SJSA1 (cell line): ENCODE measurements at places on chromosomes 1 and 21.

GRCh38 chr1:197808880-197809279 is 33.6 kb upstream of the DENND1B start:
- no peak for DNase-seq

DNA sequence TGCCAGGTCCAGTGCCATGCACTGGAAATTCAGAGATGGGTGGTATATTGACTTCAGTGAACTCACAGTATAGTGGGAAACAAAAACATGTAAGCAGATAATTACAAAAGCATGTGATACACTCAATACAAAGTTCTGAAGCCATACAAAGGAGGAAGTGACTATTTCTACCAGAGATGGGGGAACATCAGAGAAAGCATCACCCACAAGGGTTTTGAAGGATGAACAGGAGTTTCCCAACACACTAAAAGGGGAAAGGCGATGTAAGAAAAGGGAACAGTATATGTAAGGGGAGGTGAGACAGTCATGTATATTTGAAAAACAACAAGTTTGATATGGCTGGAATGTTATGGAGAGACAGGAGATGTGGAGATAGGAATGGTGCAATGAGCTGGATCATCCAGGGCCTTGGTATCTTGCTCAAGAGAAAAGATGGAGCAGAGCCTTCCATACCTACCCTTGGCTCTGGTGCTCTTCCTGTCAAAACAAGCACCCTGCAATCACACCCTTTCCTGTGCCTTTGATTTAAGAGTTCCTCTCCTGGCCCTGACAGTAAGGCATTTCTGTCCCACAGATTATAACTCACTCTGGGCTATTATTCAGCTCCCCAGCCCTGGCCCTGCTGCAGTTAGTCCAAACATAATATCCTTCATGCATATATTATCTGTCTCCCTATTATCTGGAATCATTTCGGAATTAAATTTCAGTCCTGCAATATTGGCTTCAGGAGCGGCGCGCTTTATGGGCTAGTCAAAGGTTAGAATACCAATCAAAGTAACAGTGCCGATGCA is 60.5 kb downstream of the DMAP1 start:
- DNase-seq = no peak

- no peak for DNase-seq
These were observed 347.4 kb upstream of the B3GALT2 start for GRCh38 chr1:193533853-193534252.

GRCh38 chr1:246583056-246583440 is 16.8 kb downstream of the CNST start:
- peak; percentile 42 for DNase-seq

DNA sequence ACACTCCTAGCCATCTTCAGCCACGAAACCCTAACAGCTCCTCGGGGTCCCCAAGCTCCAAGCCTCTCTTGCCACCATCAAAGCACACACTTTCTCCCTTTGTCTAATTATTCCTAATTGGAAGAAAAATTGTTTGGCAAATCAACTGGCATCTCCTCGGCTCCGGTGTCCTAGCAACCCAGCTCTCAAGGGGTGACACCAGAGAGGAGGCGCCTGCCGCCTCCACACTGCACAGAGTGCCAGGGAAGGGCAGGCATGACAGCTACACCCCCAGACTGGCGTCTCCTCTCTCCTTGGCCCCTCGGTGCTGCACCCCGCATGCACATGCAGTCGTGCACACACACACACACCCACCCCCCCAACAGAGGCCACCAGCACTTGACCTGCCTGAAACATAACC is 18.2 kb upstream of the GJB5 start:
- no peak for DNase-seq

- DNase-seq = no peak
These were observed 2.8 kb upstream of the HPCA start for GRCh38 chr1:32883338-32884031.

GRCh38 chr1:20282533-20282932 is 8.1 kb upstream of the VWA5B1 start:
- DNase-seq = no peak

GRCh38 chr1:238264951-238265350 is 374.2 kb upstream of the ZP4 start:
- DNase-seq = no peak

DNA sequence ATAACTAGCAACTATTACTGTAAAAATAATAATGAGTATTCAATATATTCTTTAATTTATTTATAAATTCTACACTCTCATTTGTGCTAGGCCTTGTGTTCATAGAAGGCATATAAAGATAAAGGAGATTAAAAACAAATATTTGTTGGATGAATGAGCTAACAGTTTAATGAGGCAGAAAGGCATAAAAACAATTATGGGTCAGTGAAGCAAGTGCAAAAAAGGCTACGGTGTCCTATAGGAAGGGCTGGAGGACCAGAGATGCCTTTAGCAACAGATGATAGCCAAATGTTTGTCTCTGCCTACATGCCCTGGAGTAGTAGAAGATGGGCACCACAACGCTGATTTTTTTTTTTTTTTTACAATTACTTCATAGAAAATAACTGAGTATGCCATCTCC is 45.7 kb downstream of the PTGS2 start:
- no peak for DNase-seq

DNA sequence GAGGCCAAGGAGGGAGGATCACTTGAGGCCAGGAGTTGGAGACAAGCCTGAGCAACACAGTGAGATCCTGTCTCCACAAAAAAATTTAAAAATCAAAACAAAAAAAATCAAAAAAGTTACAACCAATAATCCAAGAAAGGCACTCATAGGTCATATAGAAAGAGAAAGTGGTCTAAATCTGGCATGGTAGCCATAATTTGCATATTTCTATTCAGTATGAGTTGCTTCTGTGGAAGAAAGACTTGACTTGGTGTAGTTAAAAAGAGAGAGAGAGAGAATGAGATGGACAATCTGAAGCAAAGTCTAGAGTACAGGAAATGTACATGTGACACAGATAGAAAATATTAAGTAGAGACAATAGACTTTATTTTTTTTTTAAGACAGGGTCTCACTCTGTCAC is 22.5 kb downstream of the JMJD4 start:
- no peak for DNase-seq

DNA sequence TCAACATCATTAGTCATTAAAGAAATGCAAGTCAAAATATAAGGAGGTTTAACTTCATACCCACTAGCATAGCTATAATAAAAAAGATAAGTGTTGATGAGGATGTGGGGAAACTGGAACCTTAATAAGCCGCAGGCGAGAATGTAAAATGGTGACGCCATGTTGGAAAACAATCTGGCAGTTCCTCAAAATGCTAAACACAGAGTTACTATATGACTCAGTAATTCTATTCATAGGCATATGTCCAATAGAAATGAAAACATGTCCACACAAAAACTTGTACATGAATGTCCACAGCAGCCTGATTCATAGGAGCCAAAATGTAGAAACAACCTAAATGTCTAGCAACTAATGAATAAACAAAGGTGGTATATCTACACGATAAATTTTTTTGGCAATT is 23.2 kb downstream of the DDX59 start:
- DNase-seq = no peak

GRCh38 chr1:11458811-11459275 is 20.1 kb upstream of the DISP3 start:
- no peak for DNase-seq

- peak; percentile 70 for DNase-seq
These were observed 39.5 kb downstream of the TGFB2 start for GRCh38 chr1:218384581-218384993.

DNA sequence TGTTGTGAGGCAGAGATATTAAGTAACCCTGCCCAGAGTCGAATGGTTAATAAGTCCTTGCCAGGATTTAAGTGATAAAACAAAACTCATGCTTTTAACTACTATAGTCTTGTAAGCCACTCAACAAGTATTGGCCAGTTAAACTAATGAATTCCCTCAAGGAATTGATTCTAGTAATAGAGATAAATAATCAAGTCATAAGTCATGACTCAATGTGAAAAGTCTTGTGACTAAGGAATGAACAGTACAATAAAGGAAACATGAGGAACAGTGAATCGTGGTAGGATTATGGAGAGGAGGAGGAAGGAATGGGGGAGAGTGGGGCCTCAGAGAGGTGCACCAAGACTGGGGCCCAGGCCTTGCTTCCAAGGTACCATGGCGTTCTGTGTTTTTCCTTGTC is 104.7 kb downstream of the FGGY start:
- no peak for DNase-seq

GRCh38 chr1:230812568-230812967 is 55.8 kb downstream of the C1orf198 start:
- no peak for DNase-seq

GRCh38 chr21:45542242-45542666 is at the start of gene SLC19A1:
SLC19A1 (minus strand) TSS chr21:45542440; CDS start chr21:45537959, 4,481 bp downstream.
- no peak for DNase-seq

DNA sequence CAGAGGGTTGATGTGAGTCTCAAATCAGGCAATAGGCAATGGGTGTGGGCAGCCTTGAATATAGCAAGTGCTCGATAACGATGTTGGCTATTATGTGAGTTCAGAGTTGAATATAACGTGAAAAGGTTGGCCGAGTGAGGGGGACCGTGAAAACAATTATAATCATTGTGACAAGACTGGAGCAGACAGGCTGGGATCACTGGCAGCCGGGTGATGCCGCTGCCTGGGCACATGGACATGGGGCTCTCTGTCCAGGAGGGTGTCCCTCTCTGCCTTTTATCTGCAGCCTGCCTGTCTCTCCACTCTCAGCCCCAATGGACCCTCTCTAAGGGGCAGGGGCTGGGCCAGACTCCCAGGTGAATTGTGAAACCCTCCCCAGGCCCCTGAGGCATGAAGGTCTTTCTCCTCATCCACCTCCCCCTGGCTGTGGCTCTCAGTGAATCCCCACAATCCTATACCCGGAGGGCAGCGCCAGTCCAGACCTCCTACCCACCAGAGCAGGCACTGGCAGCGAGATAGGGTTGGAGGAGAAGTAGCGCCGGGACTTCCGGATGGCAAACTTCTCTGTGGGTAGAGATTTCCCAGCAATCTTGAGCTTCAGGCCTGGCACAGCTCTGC is 36.4 kb downstream of the TTC39A start:
- no peak for DNase-seq

GRCh38 chr1:89584781-89585180 is 48.1 kb upstream of the LRRC8C start:
- no peak for DNase-seq

DNA sequence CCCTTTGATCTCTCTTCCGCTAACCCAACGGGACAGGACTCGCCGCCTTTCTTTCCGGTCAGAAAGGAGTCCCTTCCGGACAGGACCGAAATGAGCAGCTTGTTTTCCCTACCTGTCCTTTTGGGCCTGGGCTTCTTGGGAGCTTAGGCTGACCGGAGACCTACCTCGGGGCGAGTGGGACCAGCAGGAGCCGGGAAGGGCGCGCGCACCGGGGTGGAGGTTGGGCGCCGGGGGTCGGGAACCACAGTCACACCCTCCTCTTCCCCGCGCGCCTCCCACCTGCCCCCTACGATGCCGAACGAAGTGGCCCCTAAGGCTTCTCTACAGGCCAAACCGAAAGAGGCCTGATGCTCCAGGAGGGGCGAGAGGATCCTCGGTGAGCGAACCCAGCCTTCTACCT is 95.2 kb downstream of the PRKAB2 start:
- DNase-seq = no peak

GRCh38 chr21:46035809-46036695 is 54.5 kb downstream of the COL6A1 start:
- DNase-seq = no peak

DNA sequence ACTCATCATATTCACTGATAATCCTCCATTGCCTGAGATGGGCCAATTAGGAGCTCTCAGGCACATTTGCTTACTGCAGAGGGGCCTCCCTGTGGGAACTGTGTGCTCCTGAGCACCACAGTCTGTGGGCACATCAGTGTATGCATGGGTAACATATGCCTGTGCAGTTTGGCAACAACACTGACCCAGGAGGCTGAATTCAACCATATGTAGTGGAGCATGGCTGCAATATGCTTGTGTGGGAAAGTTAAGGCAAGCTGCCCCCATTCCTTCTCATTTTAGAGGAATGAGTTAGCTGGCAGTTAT is 11.8 kb upstream of the FMOD start:
- no peak for DNase-seq

DNA sequence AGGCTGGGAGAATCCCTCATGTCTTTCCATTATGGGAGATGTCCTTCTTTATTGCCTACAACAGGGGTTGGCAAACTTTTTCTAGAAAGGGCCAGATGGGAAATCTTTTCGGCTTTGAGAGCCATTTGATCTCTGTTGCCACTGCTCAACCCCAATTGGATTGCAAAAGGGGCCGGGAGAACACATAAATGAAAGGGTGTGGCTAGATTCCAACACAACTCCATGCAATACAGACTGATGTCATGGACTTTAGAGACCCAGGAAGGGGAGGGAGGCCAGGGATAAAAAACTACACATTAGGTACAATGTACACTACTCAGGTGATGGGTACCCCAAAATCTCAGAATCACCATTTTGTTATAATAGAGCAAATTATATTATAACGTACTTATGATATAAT is 97.6 kb upstream of the SIM2 start:
- DNase-seq = no peak

DNA sequence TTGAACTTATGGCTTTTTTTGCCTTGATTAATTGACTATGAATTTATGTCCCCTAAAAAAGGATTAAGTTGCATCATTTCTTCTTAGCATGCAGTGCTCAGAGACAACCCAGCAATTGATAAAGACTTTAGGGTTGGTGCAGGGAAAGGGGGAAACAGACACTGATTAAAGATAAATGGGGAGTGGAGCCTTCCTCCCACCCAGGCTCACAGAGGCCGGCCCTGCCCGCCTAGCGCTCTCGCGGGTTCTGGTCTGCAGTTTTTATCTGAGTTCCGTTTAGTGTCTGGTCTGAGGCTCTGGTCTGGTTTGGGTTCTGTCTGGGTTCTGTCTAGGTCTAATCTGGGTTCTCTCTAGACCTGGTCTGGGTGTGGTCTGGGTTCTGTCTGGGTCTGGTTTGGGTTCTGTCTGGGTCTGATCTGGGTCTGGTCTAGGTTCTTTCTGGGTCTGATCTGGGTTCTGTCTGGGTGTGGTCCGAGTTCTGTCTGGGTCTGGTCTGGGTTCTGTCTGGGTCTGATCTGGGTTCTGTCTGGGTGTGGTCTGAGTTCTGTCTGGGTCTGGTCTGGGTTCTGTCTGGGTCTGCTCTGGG is 48.1 kb downstream of the ABCG1 start:
- no peak for DNase-seq

DNA sequence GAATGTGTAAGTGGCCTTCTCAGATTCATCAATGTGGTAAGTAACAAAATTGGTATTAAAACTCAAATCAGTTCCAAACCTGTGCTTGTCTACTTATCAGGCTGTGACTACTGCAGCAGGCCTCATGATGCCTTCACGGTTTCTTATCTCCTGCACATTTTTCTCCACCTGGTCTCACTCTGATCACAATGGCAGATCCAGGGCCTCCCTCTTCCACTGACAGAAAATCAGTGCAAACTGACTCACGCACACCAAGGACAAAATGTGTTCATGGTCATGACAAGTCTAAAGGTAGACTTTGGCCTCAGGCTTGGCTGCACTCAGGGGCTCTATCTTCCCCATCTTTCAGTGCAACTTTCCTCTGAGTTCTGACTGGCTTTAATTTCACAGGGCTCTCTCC is 56.7 kb upstream of the ATP1A1 start:
- DNase-seq = no peak

- DNase-seq = no peak
These were observed 25.7 kb upstream of the NBL1 start for GRCh38 chr1:19618428-19618827.
